MG63 (cell line): ENCODE measurements at places on chromosomes 7 and 10. TPM values are rescaled to one million over a fixed set of nuclear protein-coding genes. Genes with fewer than 3 reads are reported as not detected.

DNA sequence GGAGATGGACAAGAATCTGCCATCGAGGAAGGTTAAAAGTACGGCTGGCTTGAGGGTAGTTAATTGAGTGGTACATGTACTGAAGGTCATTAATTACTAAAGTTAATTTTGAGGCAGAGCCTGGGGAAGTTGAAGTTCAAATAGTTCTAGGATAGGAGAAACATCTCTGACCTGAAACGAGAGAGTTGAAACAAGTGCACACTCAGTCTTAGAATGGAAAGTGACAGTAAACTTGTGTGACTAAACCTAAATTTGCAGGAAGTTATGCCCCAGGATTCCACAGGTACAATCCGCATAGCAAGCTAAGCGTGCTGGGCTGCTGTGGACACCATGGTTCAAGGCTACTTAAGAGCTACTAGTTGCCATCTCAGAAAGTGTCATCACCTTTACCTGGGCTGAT, 209.9 kb downstream of the CHCHD3 start:
- no peak for DNase-seq

- DNase-seq, result no peak
Measured at GRCh38 chr10:72146559-72147323, 58.4 kb upstream of the SPOCK2 start.

DNA sequence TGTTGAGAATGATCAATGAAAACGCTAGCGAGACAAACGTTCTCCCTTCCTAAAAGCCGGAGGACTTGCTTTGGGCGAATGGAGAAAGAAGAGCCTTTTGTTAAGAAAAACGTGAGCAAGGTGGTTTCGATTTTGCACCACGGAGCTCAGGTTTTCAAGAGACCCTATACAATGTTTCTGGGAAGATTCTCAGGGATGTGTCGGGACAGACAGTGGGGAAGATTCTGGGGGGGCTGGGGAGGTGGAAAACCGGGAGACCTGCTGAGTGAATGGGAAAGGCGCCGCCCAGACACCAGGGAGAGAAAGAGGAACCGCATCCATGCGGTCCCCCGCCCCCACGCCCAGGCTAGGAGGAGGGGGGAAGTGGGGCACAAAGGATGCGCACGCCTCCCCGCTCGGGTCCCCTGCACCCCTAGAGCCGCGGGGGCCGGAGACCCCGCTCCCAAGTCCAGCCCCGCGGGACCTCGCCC, 745 bp downstream of the YWHAG start:
- peak; percentile 59 for DNase-seq

DNA sequence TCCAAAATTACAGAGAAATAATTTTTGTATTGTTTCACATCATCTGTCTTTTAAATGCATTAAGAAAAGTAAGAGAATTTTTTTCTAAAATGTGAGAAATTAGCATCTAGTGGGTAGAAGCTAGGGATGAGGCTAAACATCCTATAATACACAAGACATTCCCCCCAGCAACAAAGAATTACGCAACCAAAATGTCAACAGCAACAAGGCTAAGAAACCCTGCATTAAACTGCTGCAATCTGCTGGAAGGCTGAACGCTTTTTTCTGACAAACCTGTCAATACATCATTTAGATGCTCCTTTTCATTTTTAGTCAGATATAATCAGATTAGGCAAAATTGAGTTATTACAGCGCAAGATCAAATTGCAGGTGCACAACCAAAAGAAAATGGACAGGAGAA, 162.2 kb downstream of the C1GALT1 start:
- DNase-seq, result no peak

DNA sequence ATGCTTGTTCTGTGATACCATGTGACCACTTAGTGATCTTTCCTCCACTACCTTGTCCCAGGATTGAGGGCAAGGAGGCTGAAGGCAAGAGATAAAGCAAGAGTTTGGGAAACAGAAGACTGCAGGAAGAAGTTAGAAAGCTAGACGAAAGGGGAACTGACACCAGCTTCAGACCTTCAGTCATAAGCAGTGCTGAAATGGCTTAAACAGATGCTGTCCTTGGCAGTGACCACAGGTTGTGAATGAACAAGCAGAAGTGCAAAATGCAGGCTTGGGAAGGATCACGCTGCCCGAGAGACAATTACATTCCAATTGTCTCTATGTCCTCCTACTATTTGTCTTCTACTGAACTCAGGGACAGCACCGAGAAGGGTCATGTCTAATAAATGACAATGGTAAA, 704.9 kb upstream of the AUTS2 start:
- no peak for DNase-seq

DNA sequence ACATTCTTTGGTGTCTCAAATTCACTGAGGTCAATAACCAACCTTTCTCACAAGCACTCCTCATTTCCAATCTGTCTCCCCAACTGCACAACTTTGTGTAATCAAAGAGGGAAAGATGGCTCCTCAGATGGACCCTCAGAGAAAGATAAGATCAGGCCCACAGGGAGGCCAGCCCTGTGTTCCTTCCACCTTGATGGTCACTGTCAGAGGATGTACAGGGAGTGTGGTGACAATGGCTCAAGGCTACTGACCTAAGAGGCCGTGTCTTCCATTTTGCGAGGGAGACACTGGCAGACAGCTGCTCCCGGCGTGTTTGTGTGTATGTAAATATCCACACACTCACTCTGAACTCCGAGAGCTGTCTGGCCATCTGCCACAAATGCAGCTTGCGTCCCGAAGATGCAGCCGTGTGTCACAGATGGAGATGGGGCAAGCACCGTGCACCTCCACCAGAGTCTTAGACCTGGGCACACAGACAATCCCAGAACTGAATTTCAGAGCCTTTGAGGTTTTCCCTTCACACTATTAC, 712.1 kb upstream of the NRP1 start:
- DNase-seq, result no peak

- peak; percentile 71 for DNase-seq
Measured at GRCh38 chr10:30701451-30702173, 72.1 kb upstream of the LYZL2 start.

DNA sequence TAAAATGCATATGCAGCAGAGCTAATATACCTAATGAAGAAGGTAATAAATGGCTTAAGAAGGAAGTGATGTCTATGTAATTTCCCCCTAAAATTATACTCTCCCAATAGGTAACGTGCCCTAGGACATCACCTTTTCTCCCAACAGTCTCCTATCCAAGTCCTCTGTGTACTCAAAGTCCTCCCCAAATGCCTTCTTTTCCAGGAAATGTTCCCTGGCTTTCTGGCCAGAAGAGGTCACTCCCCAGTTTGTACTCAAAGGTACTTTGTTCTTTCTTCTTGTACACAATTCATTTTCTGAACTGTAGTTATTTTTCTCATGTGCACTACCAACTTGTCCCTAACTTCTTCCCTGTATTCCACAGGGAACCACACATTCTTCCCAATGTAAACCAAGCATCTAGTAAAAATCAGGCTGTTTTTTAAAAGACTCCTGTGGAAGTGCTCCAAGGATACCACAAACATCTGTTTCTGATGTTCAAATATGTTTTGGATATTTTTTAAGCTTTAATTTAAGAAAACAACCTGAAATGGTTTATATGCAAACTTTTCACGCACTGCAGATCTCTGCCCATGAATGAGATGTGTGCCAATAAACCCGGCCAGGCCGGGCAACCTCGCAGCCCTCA, 262.3 kb upstream of the KLF14 start:
- no peak for DNase-seq

DNA sequence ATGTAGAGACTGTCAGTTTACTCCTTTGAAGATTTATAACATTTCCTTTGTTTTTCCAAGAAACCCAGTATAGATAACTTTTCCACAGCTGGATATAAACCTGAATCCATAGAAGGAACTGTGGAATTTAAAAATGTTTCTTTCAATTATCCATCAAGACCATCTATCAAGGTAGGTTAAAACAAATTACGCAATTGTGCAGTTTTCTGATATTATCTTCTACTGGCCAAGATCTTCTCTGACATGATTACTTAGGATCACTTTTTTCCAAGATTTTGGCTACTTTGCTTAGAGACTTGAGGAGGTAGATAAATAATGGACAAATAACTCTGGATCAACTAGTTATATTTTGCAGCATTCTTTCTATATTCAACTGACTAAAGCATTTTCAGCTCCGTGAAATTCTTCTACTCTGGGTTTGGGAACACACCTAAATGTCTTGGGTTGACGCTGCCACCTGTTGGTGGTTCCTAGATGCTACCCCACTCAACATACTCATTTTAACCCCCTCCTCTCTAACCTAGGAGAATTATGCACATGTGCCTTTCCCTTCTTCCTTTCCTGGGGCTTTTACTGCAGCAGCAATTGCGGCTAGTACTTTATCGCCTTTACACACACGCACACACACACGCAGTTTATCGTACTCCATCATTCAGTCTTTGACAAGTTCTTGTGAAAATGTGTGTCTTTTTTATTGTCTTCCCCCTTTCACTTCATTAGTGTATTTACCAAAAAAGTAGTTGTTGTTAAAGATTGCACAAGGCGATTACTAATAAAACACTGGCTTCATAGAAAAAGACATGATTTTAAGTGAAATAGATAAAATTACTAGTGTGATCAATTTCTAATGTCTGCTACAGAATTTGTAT, 32.7 kb downstream of the ABCB5 start:
- DNase-seq, result peak; percentile 6

DNA sequence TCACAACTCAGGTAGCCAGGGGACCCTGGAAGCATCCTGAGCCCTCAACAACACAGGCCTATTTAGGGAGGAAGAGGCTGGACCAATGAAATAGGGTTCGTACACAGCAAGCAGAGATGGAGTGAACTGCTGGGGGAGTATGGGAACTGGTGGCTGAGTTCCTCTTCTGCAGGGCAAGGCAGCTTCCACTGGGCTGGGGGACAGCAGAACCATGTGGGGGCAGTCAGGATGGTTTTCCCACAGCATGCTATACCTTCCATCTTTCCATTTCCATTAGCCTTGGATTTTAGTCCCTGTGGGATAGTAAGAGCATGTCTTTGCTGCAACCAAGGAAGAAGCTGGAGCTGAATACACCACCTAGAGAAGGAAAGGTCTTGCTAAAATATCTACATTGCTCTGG, 370.6 kb downstream of the CCSER2 start:
- DNase-seq, result no peak

DNA sequence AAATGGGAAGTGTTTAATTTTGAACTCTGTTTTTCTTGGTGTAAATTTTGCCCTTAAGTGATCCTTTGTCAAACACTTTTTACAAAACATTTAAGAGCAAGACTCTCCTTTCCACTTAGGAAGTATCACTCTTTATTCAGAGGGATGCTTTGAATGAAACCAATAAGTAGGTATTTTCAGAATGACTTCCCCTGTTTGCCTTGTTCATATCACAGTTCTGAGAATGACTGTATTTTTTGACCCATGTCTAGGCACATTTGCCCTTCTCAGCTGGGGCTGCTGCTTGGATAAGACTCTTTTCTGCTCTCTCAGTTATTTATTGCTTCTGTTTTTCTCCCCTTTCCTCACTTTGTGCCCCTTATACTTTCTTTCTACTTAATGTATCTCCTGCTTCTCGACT, 98.2 kb downstream of the CCNY start:
- no peak for DNase-seq

- no peak for DNase-seq
Measured at GRCh38 chr7:116809636-116810266, 52.6 kb upstream of the CAPZA2 start.

DNA sequence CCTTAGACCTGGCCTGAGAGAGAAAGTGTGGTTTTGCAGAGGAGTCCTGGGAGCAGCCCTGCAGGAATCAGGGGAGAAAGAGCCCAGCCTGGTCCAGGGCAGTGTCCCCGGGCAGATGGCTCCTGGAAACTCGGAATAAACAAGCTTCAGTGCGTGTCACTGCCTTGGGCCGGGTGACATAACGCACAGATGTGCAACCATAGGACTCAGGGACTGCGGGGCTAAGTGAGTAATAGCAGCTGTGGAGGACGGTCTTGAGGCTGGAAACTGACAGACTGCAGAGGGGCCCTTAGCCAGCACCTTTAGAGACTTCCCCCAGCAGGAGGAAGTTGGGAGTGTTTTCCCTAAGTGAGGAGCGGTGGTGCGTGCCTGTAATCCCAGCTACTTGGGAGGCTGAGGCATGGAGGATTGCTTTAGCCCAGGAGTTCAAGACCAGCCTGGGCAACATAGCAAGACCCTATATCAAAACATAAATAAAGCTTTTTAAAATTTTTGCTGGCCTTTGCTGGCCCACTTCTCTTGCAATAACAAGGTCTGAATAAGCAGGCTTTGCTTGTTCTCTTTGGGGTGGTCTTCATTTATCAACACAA, 5.3 kb upstream of the CLIP2 start:
- no peak for DNase-seq

GRCh38 chr7:146176860-146177259, 60.3 kb downstream of the CNTNAP2 start:
- DNase-seq, result no peak

The IFIT2 gene
- total RNA-seq, result 14.3 and 18.7 TPM in 2 replicates

The CASP7 gene
- total RNA-seq, result 30.7 and 48.5 TPM in 2 replicates

The ERVW-1 gene
- not detected in 2 replicates for total RNA-seq

The ABCC2 gene
- 0.72 and 1.7 TPM in 2 replicates for total RNA-seq
